ENCODE measurements at places on chromosomes 11 and 22. TPM values are rescaled to one million over a fixed set of nuclear protein-coding genes. Genes with fewer than 3 reads are reported as not detected.
A peak's percentile ranks its signal among the peaks of the same experiment; 100 is the strongest.

Gene DNAJB13
- polyA plus RNA-seq, result not detected

Gene OR5B21
- not detected for polyA plus RNA-seq

Gene CSRP3
- polyA plus RNA-seq, result not detected

Gene TUB
- not detected for polyA plus RNA-seq

Gene C11orf52
- polyA plus RNA-seq, result not detected

Gene LSP1
- polyA plus RNA-seq, result 542 TPM

Gene NUP160
- polyA plus RNA-seq, result 10.6 TPM

Gene NXPE4
- polyA plus RNA-seq, result not detected

Gene APOL5
- not detected for polyA plus RNA-seq

DNA sequence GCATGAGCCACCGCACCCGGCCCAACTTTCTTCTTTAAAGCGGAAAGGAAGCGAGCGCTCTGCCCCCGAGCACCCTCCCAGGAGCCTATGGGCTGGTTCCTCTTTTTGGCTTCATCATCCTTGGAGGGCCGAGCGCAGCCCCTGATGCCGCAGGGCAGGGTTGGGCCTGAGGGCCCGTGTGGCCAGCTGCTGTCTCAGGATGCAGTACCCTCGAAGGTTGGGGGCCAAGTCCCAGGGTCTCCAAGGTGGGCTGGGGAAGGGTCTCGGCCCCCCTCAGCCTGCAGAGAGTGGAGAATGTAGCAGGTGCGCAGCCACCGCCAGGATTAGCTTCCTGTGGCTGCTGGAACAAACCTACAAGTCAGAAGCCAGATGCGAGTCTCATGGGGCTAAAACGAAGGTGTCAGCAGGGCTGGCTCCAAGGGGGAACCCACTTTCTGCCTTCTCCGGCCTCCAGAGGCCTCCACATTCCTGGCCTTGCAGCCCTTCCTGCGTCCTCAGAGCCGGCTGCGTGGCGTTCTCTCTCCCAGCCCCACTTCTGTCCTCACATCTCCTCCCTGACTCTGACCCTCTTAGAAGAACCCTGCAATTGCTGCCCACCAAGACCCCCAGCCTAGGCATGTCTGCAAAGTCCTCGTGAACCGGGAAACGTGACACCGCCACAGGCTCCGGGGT lies 2.9 kb downstream of the PANX2 start:
- DNase-seq, result peak; percentile 59

DNA sequence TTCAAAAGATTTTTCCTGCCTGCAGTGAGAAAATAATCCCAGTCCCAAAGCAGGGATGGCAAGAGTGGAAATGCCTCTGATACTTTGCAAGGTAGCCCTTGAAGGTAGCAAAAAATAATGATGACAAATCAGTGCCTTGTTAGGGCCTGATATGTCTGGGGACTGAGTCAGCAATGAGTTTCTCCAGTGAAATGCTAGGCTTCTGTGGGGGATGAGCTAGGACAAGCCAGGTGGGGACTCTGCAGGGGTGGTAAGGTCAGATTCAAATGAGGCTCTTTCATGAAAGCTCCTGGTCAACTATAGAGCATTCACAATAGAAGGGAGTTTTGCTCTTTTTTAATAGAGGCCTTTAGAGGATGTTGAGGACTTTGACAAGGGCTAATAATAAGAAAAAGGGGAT lies 77.7 kb downstream of the ME3 start:
- no peak for DNase-seq

GRCh38 chr22:42904050-42904449 lies 47.0 kb upstream of the ARFGAP3 start:
- no peak for DNase-seq

GRCh38 chr22:27097506-27097905 lies 440.1 kb downstream of the MIAT start:
- no peak for DNase-seq

DNA sequence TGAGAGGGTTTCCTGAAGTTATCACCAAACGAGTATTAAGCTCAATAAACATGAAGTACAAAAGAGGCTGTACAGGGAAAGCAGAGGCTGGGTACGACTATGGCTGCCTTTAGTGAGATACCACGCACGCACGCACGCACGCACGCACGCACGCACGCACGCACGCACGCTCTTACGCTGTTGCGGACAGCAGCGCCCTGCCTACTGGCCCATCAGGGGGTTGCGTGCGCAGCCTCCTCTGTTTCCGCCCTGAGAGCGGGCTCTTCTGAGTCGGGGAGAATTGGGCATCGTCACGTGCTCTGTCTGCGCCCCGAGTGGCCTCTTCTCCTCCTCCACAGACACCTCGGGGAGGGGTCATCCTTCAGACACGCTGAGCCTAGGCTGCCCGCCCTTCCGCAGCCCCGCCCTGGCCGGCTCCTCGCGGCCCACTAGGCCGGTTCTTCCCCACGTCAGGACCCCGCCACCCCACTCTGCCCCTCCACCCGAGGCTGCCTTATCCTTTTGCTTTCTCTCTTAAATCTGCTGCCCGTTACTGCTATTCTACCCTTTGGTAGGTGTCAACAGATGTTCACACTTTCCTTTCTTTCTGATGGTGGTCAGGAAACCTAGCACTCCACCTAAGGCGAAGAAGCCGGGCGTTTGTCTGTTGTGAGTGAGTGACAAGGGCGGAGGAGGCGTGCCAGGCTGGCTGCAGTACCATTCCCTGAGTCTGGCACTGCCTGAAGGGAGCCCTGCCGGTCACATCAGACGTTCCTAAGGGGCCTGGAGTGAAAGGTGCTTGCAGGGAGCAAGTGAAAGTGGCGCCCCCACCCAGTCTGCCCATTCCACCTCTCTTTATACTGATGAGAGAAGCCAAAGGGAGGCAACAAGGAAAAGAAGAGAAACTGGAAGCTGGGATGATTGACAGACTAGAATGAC lies 300.4 kb upstream of the B3GAT1 start:
- DNase-seq, result no peak

DNA sequence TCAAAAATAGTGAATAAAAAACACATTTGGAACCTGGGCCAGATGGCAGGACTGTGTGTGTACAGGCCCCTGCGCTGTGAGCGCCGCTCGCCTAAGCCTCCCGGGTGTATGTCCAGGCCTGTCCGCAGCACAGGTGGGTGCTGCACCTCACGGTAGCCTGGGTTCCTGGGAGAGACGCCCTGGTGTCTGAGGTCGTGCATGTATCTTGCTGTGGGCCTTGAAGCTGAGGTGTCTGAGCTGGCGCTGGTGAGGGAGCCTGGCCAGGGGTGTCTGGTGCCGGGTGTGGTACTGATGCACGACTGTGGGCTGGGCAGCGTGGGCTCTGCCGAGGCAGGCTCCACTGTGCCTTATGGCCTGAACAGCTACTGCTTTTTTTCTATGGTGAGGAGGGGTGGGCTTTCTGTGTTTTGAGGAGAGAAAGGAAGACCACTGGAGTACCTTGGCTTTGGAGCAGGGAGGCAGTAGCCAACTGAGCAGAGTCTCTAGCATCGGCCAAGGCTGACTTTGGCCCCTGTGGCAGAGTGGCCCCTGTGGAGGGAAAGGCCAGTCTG lies 4.2 kb upstream of the ZDHHC8 start:
- DNase-seq, result no peak

GRCh38 chr22:46971099-46971763 lies 208.8 kb downstream of the TBC1D22A start:
- DNase-seq, result peak; percentile 6

GRCh38 chr11:113497066-113497910 lies 22.1 kb upstream of the DRD2 start:
- DNase-seq, result no peak

- no peak for DNase-seq
Measured at GRCh38 chr22:36204001-36204631, 2.5 kb upstream of the APOL4 start.

GRCh38 chr11:123438131-123438627 lies 8.1 kb downstream of the GRAMD1B start:
- DNase-seq, result no peak

GRCh38 chr11:107859459-107860239 lies 1.1 kb upstream of the SLC35F2 start:
- DNase-seq, result no peak

GRCh38 chr22:20036535-20037392 lies 15.9 kb downstream of the TANGO2 start:
- DNase-seq, result no peak

DNA sequence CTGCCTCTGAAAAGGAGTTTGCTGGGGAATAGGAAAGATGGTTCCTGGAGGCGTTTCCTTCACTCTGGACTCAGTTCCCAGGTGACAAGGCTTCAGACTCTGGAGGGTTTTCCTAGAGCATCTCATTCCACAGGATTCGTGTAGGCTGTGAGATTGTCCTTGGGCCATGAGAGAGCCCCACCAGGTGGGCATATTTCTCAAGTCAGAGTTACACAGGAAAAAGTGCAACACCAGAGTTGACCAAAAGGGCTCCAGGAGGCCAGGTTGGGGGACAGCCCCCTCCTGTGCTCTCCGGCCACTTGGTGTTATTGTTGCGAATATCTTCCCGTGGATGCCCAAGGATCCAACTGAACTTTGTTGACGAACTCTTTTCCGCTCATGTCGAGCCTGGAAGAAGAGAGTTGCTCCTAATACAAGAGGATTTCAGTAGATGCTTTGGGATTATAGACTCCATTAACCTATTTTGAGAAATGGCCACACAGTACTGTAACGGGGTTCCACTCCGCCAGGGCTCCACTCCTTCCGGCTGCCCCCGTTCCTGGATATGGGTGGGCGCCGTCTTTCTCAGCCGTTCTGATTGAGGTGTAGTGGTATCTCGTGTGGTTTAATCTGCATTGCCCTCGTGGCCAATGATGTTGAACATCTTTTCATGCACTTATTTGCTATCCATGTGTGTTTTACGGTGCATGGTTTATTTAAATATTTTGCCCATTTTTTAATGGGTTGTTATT lies 580.3 kb downstream of the BRD1 start:
- DNase-seq, result no peak

Measured in CD14-positive monocyte (primary cell).